ENCODE measurements at places on chromosomes 4 and X.

DNA sequence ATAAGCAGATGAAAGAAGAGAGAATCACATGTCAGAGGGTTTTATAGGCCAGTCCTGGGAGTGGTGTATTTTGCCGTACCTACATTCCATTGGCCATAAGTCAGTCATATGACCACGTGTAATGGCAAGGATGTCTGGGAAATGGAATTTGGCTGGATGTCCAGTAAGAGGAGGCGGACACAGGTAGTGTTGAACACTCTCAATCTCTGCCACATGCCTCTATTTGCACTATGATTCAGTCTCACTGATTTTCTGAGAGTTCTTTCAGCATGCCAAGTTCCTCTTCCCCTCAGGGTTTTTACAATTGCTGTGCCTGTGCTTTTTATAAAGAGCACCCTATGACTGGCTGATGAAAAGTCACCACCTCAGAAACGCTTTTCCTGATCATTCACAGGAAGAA lies 164.2 kb upstream of the GPR101 start:
- no peak for DNase-seq

GRCh38 chr4:107853444-107854355 lies 29.0 kb downstream of the SGMS2 start:
- DNase-seq, result no peak

DNA sequence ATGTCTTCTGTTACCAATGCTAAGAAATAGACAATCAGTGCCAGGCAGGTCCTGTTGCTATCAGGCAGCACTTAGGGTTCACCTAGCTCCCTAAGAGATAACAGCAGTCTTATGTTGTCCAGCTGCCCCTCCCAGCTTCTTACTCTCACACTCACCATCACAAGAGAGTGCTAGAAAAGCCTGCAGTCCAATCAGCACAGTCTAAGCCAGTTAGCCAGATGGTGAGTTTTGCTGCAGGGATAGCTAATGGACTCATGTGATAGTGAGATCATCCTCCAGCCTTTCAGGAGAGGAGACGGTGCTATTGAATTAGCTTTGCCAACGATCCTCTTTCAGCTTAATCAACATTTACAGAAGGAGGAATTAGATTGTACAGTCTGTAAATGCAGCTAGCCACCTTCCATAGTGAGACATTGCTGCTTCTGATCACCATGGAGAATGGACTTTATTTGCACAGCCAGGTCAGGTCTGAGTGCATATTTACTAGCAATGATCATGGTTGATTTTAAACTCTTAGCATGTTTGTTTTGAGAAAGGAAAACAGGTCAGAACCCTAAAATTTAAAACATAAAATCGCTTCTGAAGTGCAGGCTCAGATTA lies 438.3 kb downstream of the CENPC start:
- DNase-seq, result no peak

- DNase-seq, result no peak
Observed at GRCh38 chr4:155099231-155099630, 109.2 kb upstream of the NPY2R start.

DNA sequence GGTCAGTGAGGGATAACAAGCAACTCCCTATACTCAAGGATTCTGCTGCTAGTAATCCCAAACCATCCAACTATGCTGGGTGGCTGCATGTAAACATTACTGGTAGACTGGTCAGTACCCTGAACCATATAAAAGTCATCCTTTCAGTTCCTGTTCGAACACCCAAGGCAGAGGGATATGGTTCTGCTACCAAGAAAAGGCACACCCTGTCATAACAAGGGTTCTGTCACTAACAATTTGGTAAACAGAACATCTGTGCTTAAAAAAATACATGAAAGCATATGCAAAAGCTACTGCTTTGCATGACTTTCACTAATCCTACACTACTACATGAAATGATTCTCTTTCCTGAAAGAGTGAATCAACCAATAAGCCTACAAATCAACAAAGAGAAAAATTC lies 76.8 kb upstream of the MCF2 start:
- no peak for DNase-seq

GRCh38 chrX:44470816-44471215 lies 71.8 kb downstream of the FUNDC1 start:
- no peak for DNase-seq

GRCh38 chrX:19747652-19748610 lies 139.5 kb downstream of the SH3KBP1 start:
- peak; percentile 47 for DNase-seq

DNA sequence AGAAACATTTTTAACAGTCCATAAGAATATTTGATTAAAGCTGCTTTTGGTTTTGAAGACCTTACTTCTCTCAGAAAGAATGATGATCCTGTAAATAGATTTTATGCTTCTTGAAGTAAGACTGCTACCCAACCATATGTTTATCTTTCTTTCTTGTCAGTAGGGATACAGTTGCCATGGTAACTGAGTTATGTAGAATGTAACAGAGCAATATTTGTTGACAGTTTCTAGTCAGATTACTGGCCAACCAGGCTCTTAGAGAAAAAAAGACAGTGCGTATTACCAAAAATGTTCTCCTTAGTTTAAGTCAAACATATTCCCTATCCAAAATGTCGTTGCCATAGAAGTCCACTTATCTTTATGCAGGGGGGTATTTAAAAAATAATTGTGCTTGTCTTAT lies 456.8 kb downstream of the PRR32 start:
- no peak for DNase-seq

DNA sequence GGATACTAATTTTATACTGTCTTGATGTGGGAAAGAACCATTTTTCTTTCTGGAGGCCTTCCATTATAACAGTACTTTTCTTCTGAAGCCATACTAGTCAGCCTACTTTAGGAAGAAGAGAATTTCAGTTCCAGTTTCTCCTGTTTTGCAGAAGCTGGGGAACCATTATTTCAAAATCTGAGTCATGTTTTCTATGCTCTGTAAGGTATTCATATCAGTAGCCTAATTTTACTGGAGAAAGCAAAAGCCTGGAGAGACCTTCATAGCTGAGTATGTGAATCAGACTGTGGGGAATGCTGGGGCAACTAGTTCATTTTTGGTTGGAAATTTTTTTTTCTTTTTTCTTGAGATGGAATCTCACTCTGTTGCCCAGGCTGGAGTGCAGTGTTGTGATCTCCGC lies 22.4 kb downstream of the AFF1 start:
- no peak for DNase-seq

DNA sequence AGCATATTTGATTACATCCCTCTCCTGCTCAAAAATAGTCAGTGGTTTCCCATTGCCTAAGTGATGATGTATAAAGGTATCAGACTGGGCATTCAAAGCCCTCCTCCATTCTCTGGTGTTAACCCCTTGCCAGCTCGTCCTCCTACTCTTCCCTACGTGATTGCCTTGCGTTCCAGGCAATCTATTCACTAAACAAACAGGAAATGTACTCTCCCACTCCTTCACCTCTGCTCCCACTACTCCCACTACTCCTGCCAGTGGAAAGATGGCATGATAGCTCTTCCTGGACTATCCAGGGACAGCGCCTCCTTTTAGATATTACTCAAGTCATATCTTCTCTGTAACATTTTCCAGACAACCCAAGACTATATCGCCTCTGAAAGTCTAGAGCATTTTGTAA lies 5.8 kb downstream of the DGAT2L6 start:
- no peak for DNase-seq

DNA sequence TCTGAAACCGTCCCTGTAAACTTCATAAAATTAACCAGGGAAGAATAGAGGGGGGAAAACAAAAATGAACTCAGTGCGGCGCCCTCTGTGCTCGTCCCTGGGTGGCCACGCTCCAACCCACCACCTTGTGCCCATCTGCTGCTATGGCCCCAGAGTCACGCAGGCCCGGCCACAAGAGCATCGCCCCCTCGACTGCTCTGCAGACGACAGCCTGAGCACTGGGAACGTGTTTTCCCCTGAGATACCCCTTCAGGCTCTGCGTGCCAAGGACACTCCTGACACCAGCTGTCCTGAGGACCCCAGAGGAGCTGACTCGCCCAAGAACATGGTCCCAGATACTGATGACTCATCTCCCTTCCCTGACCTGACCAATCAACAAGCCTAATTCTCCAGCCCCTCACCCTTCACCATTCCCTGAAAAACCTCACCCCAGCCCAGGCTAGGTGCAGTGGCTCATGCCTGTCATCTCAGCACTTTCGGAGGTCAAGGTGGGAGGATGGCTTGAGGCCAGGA lies 64.1 kb upstream of the GPR78 start:
- no peak for DNase-seq

DNA sequence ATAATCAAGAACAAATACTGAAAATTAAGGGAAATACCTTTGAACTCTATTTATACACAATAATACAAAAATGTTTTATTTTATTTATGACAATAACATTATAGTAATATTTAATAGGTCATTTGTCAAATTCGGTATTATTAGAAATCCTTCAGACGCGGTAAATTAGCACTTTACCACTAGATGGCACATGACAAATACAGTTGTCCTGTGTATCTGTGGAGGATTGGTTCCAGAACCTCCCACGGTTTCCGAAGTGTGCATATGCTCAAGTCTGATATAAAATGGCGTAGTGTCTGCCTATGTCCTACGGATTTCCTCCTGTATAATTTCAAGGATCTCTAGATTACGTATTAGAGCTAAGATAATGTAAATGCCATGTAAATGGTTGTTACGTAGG lies 8.1 kb upstream of the LINC00632 start:
- DNase-seq, result no peak

- no peak for DNase-seq
Observed at GRCh38 chrX:115093191-115093590, 75.8 kb upstream of the IL13RA2 start.

GRCh38 chr4:13511101-13511500 lies 27.0 kb upstream of the RAB28 start:
- DNase-seq, result no peak

- DNase-seq, result no peak
Observed at GRCh38 chr4:52251864-52252263, 200.8 kb downstream of the SPATA18 start.

DNA sequence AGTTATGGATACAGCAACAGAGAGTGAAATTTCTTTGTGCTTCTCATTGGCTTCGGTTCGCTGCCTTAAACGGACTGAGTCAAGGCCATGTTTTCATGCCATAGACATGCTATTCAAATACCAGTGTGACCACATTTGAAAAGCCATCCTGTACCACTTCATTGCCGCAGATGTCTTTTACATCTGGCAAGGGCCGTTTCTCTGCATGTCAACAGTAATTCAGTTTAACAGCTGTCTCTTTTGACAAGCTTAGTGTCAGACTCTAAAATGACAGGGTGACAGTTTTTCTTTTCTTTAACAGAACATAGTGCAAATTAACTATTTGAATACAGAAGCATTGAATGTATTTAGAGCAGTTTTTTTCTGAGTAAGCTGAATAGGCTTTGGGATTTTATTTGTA lies 362.2 kb upstream of the POU3F4 start:
- DNase-seq, result no peak

DNA sequence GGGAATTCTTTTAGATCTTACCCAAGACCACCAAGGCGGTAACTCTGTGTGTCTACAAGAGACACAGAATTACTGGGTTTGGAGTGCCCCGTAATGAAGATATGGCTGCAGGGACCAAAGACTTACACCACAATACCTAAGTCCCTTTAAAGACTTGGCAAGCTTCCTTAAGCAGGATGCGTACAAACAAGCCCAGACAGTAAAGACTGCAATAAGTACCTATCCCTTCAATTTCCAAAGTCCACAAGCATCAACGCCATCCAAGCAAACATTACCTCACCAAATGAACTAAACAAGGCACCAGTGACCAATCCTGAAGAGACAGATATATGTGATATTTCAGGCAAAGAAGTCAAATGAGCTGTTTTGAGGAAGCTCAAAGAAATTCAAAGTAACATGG lies 42.3 kb upstream of the RNF128 start:
- DNase-seq, result no peak

GRCh38 chrX:24175276-24175675 lies 25.7 kb downstream of the ZFX start:
- DNase-seq, result no peak

- DNase-seq, result no peak
Observed at GRCh38 chr4:74377714-74378113, 12.8 kb downstream of the EREG start.

DNA sequence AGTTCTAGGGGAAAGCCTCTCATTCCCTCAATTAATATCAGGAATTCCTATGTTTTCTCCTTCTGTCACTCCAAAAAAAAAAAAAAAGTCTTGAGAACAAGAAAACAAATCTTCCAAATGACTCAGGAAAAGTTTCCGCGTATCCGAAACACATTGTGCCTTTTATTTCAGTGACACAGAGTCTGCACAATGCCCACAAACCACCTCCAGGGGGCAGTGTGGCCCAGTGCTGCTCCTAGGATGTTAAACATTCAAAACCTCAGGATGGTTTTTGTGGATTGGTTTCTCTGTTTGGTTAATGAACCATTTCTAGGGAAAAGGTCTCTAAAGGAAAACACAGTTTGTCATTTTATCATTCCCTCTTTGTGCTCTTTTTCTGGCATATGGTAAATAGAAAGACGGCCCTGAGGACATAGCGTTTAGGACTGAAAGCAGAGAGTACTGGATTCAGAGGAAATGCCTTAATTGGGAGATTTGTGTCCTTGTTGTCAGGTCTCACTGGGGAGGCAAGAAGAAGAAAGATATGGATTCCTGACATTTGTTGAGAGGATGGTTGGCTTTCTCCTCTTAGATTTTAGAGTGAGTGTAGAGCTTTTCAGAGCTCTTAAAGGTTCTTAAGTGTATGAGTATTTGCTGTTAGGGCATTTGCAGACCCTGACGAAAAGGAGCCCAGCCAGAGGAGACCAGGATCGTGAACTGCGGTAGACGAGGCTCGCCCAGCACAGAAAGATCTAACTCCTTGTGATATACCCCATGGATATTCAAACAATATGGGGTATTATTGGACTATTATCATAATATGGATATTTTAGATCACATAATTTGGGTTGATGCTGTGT lies 65.7 kb upstream of the MAP9 start:
- peak; percentile 41 for DNase-seq

GRCh38 chr4:144754562-144755410 lies 108.8 kb downstream of the HHIP start:
- DNase-seq, result no peak

DNA sequence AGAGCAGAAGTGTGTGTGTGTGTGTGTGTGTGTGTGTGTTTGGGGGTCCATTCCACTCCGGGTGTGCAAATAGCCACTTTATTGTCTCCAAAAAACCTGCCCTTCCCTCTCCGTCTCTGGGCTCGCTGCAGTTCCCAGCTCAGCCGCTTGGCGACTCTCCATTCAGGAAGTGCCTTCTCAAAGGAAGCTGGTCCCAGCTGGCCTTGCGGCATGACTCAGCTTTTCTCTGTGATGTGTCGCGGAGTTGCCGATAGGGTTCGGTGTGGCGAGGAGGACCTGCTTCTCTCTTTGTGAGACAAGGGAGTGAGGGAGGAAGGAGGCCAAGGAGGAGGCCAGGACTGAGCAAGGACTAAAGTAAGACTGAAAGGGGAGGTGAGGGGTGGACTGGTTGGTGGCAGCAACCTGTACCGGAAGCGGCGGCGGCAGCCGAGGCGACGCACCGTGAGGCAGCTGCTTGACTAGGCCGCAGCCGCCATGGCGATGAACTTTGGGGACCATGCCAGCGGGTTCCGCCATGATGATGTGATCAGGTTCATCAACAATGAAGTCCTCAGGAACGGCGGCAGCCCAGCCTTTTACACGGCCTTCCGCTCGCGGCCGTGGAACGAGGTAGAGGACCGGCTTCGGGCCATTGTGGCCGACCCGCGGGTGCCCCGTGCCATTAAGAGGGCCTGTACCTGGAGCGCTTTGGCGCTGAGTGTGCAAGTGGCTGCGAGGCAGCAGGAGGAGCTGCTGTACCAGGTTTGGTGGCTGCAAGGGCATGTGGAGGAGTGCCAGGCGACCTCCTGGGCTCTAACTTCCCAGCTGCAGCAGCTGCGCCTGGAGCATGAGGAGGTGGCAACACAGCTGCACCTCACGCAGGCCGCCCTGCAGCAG lies at the start of gene TEX13C:
TEX13C (plus strand) TSS at position 226 of the 876 bp plus-strand sequence; CDS start at position 475, 249 bp downstream.
- DNase-seq, result no peak
